Right atrium auricular region (tissue), 2 donors: ENCODE measurements at places on chromosomes 1 and 21. TPM values are rescaled to one million over a fixed set of nuclear protein-coding genes. Genes with fewer than 3 reads are reported as not detected.

SHISA4 gene
- total RNA-seq = 176 TPM

AGO1 gene
- 20.3 TPM for total RNA-seq

CYP4B1 gene
- 20.0 TPM for total RNA-seq

CD101 gene
- total RNA-seq = 1.3 TPM

RXFP4 gene
- not detected for total RNA-seq

CYB561D1 gene
- 6.9 TPM for total RNA-seq
